ENCODE measurements at places on chromosomes 5 and 9.

DNA sequence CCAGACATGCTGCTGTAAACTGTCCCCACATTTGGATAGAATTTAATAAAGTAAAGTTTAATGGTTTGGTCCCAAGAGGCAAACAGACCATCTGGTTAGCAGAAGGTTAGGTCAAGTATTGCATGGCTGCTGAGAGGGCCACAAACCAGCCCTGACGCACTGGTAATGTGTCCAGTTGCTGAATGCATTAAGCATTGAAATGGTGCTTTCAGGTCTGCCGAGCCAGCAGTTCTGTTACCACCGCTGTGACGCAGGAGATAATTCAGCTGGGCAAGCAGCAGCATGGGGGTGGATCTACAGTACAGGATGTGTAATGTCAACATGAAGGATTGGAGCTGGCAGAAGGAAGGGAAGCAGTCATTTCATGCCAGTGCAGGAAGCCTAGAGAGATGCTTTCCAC lies 16.0 kb downstream of the ZNF462 start:
- DNase-seq, result peak; percentile 79

DNA sequence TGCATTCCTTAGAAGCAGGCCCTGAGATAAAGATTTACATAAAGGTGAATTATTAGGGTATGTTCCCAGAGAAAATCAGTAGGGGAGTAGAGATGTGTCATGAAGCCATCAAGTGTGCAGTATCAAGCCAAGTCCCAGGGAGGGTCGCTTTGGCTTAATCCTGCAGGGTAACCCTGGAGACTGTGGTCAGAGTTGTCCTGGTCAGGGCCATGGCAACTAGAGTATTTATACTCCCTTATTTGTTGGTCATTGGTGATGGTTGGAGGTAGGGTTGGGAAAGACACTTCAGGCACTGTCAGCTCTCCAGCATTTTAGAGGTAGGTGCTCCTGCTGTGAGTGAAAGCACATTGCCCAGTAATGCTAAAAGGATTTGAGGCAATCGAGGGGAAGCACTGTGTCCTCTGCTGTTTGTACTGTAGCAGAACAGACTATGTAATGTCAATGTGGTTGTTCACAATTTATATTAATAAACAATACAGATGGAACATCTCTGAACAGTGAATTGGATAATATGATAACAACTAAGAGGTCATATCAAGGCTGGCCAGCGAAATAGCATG lies 108.9 kb downstream of the GDNF start:
- no peak for DNase-seq

GRCh38 chr5:1886846-1887587 lies 4.3 kb upstream of the IRX4 start:
- DNase-seq, result no peak

DNA sequence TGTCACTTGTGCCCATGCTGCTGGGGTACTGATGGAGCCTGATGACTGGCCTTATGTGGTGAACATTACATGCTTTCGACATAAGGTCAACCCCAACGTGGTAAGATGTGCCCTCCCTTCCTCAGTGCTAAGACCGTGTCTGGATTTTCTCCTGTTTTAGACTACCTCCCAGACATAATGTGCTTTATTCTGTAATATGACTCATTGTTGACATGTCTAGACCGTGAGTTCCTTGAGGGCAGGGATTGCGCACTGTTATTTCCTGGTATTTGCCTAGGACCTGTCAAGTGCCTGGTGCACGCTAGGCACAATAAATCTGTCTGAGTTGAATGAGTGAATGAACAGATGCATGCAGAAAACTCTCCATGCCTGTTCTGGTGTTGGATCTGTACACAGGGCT lies 346.0 kb downstream of the KDM4C start:
- no peak for DNase-seq

DNA sequence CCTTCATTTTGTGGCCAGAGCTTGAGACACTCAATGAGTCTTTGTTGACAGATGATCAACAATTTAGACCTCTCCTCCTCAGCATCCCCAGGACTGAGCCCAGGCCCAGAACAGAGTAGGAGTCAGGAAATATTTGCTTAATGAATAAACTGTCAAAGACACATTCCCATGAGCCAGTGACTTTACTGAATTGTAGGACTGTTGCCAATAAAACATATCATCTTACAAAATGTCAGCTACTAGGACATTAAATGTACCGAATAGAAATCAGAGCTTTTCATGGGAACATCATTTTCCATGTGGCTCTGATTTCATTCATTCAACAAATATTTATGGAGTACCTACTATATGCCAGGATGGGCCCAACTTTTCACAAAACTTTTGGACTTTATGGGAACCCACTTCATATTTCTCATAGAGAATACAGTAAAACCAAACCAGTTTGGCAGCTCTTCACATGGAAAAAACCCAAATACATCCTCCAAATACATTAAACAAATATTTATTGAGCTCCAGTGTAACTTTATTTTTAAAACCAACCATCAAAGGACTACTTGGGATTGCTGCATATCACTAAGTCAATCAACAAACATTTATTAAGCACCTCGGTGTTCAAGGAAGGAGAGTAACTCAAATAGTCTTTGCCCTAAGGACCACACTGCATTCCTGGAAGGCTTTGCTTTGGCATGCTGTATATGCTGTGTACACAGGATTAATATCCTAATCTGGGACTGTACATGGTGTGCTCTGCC lies 11.4 kb downstream of the VDAC1 start:
- peak; percentile 20 for DNase-seq

- no peak for DNase-seq
Measured at GRCh38 chr9:82495884-82496777, 507.6 kb downstream of the SPATA31D1 start.

DNA sequence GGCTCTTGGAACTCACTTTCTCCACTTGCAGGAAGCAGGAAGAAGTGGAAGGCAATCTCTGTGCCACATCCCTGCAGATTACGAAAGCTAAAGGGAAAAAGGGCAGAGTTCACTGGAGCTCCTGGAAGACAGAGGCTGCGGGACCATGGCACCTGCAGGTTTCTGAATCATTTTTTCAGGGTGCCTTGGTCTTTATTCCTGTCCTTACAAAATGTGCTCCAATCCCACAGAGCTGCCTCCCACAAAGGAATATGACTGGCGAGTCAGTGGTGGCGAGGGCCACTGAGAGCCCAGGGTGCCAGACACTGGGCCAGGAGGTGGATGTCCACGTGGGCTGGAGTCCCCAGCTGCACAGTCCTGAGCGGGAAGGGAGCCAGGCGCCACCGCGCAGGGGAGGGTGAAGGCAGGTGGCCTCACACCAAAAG lies 183.0 kb downstream of the FANCC start:
- no peak for DNase-seq

- DNase-seq, result no peak
Measured at GRCh38 chr9:127309715-127310114, 45.1 kb downstream of the GARNL3 start.

DNA sequence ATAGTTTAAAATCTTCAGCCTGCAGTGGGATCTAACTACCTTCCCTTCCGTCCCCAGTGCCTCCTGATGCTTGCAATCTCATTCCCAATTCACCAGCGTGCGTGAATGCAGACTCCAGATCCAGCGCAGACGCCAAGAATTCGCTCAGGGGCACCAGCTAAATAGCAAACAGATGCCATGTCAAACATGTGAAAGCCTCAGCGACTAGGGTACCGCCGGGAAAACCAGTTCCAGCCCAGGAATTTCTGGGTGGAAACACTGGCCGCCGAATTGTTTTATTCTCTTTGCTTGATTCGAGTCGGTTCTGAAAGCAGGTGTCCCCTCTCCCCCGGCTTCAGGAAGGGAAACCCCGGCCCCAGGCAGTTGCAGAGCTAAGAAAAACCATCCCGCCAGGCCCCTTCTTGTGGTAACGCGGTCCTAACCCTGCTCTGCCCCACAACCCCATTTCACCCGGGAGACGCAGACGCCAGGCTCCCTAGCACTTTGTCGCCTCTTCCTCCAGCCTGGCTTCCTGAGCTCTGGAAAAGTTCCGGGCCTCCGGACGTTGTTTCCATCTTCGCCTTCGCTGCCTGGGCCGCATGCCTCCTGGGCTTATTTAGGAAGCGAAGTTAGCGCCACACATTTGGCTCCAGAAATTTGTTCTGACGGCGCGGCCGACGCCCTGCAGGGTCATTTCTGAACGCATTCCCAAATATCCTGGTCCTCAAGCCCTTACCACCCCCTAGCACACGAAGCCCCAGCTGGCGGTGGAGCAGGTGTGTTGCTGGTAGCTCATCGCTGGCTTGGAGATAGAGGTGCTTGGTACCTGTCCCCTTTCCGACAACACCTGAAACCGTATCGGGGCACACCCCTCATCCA lies 665 bp upstream of the LVRN start:
- no peak for DNase-seq

GRCh38 chr9:98342820-98343210 lies 87.4 kb upstream of the TBC1D2 start:
- no peak for DNase-seq

DNA sequence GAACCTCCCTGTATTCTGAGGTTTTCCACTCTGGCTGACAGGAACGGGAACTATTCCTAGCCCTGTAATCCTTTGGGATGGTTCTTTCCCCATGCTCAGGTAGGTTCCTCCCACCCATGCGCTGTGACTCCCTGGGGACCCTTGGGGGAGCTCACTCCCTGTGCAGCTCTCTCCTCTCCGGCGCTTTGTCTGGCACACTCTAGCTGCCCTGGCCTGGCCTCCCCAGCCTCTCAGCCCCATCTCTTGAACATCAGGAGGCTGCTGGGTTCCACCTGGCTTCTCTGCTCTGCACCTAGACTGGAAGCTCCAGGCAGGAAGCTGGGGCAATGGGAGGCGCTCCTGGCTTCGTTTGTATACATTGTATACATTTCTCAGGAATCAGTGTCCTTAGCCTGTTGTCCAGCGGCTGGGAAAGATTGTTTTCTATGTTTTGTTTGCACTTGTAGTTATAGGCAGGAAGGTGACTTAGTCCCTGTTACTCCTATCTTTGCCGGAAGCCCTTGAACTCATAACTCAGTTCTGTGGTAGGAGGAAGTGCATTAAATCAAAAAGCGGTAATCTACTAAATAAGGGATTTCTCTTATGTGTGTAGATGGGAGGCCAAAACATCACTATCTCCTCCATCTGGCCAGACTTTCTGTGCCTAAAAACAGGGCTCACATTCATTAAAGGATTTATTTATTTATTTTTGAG lies 20.4 kb downstream of the SLC25A25 start:
- DNase-seq, result no peak

DNA sequence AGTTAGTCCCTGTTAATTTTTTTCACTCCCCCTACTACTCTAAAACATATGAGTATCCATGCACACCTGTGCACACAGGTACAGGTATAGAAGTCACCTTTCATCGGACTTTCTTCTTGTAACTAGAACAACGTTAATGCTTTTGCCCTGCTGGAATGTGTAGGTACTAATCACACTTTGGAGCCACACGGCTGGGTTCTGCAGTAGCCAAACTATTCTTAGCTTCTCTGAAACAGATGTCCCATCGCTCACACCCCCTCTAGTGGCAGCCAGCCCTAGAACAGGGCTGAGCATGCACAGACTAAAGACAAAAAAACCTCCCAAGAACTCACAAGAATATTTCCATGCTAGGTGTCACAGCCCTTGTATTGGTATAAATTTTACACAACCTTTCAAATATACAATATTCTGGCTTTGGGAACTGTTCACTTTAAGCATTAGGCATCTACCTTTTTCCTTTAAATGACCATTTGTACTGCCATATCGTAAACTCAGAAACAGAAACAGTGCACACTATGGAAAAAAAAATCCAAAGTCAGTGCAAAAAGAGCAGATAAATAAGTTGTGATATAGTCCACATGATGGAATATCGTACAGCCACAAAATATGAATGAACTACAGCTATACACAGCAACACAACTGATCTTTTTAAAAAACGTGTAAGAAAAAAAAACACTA lies 64.0 kb downstream of the RETREG1 start:
- DNase-seq, result peak; percentile 47

DNA sequence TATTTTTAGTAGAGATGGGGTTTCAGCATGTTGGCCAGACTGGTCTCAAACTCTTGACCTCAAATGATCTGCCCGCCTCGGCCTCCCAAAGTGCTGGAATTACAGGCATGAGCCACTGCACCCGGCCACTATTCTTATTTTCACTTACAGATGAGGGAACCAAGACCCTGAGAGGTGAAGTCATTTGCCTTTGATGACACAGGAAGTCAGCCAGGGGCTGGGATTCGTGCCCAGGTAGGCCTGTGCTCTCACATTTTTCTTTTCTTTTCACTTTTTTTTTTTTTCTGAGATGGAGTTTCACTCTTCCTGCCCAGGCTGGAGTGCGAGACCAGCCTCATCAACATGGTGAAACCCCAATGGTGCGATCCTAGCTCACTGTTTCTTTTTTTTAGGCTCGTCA lies 22.2 kb downstream of the ENG start:
- no peak for DNase-seq

- no peak for DNase-seq
Measured at GRCh38 chr5:113548396-113548795, 34.9 kb downstream of the YTHDC2 start.

GRCh38 chr9:37229882-37230482 lies 109.6 kb downstream of the ZCCHC7 start:
- DNase-seq, result no peak

DNA sequence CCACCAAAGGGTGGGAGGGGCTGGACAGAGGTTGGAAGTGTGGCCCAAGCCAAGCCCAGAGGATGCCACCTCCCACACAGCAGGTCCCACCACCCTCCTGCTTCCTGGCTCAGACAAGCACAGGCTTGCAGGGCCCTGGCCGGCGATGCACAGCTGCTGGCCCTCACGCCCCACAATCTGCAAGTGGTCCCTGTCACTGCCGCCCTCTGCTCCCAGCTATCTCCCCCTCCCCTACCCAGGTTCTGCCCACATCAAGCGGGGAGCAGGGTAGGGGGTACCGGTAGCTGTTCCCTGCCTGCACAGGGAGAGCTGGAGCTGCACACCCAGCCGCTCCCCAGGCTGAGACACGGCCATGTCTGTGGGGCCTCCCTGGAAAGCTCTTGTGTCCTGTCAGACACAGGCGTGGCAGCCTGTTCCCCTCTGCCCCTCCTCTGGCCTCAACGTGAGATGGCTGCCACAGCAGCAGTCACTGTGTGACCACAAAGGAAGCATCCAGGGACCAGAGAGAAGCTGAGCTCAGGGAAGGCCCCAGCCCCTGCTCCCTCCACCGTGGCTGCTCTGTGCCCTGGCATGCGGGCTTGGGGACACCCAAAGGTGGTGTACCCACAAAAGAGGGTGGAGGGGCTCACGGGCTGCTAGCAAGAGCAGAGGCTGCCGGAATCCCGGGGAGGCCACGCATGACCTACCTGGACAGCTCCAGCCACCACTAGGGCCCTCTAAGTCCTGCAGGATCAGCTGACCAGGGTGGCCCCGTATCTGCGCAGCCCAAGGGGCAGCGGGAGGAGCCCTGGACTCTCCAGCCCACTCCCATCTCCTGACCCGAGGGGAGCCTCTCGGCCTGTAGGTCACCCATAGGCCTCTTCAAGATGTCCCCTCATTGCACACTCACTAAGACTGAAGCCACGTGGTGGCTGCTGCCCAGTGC lies 10.9 kb upstream of the ZDHHC11 start:
- DNase-seq, result no peak

DNA sequence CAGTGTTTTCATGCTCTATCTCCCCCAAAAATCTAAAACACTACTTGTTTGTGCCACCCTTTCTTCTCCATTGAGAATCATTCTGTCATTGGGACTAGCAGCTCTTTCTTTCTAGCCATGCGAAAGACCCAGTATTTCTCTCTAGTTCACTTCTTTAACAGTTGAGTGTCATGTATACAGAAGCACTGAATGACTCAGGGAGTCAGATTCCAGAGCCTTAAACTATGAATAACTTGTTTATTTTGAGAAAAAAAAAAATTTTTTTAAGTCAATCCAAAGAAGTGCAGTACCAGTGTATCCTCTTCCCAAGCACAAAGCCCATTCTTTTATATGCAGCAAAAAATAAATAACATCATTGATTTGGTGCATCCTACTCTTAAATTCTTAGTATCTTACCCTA lies 415.4 kb upstream of the GRAMD2B start:
- DNase-seq, result no peak
